CD4-positive, alpha-beta T cell treated with Interleukin-12 subunit alpha and Interleukin-12 subunit beta, for 1 hour (primary cell): ENCODE measurements at places on chromosomes 7 and 10.

GRCh38 chr10:62582101-62582705, 208.0 kb downstream of the ZNF365 start:
- no peak for DNase-seq

GRCh38 chr7:12729112-12729511, 41.7 kb downstream of the ARL4A start:
- DNase-seq: no peak

DNA sequence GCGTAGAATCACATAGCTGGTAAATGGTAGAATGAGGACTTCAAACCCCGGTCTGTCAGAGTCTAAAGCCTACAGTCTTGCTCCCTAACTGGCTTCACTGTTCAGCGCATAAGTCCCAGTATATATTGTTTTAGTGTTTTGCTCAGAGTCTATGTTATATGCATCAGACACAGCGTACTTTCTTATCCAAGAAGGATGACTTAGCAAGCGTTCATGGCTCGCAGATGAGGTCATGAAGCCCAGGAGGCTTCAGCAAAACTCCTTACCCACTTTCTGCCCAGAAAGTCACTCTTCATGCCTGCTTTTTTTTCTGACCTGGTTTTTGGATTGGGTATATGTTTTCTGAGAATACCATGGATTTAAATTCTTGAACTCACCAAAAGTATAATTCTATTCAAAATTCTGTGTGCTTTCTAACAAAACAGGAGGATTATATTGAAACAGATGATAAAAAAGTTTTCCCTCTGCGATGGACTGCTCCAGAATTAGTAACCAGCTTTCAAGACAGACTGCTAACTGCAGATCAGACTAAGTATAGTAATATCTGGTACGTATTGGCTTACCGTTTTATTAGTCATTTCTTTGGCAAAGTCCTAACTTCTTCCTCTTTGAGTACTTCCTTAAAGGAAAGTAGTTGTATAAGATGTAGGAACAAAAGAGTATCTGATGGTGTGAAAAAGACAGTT, 24.6 kb upstream of the BHLHA15 start:
- DNase-seq: no peak

- no peak for DNase-seq
Measured at GRCh38 chr7:90232430-90232829, 12.5 kb upstream of the CFAP69 start.

- no peak for DNase-seq
Measured at GRCh38 chr10:68296843-68297663, 34.8 kb upstream of the HNRNPH3 start.

GRCh38 chr7:71388181-71388580, 256.2 kb downstream of the GALNT17 start:
- no peak for DNase-seq

- DNase-seq: no peak
Measured at GRCh38 chr7:91326516-91327199, 62.4 kb downstream of the FZD1 start.

DNA sequence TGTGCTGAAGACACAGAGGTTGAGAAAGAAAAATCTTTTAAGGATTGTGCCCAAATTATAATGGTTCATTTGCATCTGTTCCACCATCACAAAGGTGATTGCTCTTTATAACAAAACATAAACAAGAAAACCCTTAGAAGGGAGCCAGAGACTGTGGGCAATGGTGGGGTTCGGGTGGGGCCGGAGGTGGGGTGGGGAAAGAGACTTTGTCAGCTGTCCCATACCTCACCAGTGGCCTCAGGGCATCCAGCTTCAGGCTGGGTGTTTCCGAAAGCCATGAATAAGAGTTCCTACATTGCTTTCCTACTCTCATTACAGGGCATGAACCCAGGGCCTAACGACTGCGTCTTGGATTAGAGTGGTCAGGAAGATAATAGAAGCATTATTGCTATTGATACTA, 227.9 kb downstream of the PHTF2 start:
- DNase-seq: no peak

GRCh38 chr10:117016266-117016665, 11.3 kb upstream of the SHTN1 start:
- no peak for DNase-seq

GRCh38 chr10:7534480-7534852, 123.6 kb upstream of the SFMBT2 start:
- no peak for DNase-seq

DNA sequence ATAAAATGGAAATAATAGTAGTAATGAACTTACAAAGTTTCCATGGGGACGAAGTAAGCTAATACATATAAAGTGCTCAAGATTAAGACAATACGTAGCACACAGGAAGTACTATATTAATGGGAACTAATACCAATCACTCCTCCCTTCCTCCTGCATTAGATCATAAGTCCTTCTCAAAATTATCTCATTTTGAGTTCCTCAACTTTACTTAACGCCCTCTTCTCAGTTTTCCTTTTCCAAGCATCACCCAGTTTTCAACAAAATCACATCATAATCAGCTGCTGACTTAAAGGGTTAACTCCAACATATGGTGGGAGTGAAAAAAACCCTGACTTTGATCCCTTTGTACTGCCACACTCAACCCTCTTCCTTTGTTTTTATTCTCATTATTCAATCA, 24.4 kb downstream of the JMJD1C start:
- DNase-seq: no peak

GRCh38 chr7:129776362-129776722, 164.8 kb downstream of the NRF1 start:
- DNase-seq: no peak

DNA sequence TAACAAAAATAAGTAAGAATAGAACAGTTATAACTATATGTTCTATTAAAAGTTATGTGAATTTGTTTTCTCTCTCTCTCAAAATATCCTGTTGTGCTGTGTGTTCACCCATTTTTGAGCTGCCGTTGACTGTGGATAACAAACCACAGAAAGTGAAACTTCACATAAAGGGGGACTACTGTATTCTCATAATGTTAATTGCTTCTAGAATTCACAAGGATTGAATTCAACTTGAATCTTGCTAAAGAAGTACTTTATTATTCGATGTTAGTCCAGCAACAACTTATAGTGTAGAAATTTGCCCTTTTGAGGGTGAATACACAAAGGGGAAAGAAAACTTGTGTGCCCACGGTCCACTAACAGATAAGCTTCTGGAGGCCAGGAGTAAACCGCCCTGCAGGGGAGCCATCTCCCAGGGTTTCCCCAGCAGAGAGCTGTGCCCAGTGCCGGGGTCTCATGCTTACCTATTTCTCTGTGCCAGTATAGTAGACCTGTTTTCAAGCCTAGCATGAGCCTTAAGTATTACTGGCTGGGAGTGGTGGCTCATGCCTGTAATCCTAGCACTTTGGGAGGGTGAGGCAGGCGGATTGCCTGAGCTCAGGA, 87.1 kb downstream of the KAT6B start:
- no peak for DNase-seq

DNA sequence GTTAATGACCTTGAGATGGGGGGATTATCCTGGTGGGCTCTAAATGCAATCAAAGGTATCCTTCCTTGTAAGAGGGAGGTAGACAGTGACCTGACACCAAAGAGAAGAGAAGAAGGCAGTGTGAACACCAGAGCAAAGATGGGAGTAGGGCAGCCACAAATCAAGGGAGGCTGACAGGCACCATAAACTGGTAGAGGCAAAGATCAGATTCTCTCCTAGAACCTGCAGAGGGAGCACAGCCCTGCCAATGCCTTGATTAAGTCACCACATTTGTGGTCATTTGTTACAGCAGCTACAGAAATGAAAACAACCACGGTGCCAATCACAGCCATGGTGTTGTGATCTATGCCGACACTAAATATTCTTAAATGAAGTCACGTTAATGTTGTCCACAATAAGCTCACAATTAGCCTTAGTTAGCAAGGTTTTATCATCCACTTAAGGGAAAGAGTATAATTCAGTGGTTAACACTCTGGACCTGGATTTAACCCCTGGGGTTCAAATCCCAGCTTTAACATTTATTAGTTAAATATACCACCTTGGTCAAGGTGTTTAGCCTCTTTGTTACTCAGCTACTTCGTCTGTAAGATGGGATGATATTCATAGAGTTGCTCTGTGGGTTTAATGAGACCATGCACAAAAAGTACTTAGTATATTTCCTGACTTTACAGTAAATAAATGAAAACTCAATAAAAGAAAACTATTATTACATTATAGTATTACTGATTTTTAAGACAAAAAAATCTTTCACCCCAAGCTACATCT, 70.8 kb downstream of the SGMS1 start:
- peak; percentile 58 for DNase-seq

GRCh38 chr10:30502266-30503060, 68.5 kb downstream of the MAP3K8 start:
- peak; percentile 53 for DNase-seq

DNA sequence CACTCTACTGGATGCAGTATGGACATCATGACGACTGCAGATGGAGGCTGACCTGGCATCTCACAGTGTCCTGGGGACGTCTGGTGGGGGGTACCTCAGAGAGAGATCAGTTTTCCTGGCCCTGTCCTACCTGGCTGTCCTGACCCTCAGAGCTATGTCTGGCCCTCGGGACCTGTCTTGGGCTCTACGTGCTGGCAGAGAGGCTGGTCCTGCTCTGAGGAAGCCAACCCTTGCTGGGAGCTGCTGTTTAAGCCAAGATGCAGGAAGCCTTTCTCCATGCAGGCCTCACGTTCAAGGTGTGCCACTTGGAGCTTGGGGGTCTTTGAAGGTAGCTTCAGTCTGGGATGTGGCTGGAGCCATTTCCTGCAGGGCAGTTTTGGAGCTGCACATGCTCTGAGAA, 42.1 kb upstream of the CXCL12 start:
- DNase-seq: no peak

DNA sequence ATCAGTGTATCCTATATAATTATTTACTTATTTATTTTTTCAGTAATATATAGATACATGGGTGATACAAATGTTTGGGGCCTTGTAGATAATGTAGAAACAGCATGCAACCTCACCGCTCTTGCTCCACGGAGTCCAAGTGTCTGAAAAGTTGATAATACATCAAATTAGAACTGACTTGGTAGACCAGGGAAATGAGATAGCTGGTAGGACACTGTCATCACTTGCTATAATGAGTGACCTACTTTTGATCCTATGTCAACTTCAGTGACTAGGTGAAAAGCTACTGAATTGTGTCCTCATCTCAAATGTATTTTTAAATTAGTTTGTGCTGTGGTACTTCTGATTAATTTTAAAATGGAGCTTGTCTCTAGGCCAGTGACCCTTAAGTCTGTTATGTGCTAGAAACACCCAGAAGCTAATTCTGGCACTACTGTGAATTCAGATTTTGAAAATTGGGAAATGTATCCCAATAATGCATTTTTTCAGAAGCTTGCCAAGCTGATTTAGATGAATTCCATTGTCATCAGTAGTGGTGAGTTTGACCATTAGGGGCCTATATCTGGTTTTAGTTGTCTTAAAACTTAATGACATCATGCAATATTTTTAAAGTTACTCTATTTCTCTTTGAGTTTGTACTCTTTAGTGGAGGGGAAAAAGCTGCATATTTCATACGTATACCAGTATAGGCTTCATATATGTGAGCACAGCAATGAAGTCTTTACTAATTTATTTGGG, 17.4 kb downstream of the CDK1 start:
- DNase-seq: no peak

GRCh38 chr10:69362471-69362954, 54.2 kb downstream of the TACR2 start:
- DNase-seq: no peak

DNA sequence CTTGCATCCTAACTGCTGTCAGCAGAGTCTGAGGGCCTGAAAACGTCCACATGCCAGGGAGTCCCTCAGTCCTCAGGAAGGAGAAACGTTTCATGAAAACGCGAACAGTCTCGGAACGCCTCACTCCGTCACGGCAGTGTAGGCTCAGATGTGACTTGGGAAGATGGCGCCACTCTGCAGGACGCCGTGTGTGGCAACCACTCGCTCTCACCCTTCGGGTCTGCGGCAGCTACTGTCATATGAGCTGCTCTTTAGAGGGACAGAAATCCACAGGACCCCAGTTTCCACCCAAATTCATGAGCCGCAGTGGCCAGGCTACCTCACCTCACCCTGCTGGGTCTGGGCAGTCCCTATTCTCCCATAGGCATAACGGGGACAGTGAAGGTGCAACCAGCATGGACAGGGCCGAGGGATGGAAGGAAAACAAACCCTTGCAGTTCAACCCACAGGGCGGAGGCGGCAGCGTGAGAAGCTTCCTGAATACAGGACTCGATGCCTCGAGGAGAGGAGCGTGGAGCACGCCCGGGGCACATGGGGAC, 438.3 kb downstream of the DNAJB6 start:
- DNase-seq: no peak

DNA sequence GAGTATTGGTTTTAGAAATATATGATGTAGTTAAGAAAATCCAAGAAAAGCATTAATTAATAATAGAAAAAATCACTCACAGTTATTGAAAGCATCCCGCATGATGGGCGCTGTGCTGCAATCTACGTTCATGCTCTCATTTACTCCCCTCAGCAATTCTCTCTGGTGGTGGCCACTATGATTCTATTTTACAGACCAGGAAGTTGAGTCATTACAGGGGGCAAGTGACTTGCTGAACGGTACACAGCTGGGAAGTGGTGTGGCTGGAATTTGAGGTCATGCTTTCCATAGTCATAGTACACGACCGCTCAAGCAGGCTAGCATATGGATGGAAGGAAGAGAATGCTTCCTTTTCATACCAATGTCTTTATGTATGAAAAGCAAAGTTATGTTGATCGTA, 117.4 kb downstream of the TES start:
- no peak for DNase-seq

DNA sequence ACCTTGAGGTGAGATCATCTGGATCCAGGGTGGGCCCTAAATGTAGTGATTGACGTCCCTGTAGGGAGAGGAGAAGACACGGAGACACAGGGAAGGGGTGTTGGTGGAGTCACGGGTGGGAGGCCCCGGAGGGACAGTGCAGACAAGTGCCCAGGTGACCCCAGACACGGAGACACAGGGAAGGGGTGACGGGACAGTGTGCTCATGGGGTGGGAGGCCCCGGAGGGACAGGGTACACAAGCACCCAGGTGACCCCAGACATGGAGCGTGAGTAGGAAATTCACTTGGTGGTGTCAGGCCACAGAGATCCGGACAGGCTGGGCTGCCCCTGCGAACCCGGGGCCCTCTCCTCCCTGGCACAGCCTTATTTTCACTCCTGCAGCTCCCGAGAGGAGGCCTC, 176.9 kb downstream of the PTPRN2 start:
- no peak for DNase-seq

- DNase-seq: no peak
Measured at GRCh38 chr10:30821994-30822692, 192.6 kb upstream of the LYZL2 start.

- DNase-seq: no peak
Measured at GRCh38 chr7:136136906-136137454, 159.8 kb upstream of the MTPN start.

GRCh38 chr10:60747817-60748469, 30.3 kb upstream of the CDK1 start:
- DNase-seq: no peak

- DNase-seq: no peak
Measured at GRCh38 chr10:96896884-96897589, 64.9 kb downstream of the LCOR start.

GRCh38 chr10:79984851-79985250, 35.9 kb upstream of the SFTPD start:
- DNase-seq: no peak
